Left renal cortex interstitium (tissue), 4 donors: ENCODE measurements at places on chromosomes 1 and 21. TPM values are rescaled to one million over a fixed set of nuclear protein-coding genes. Genes with fewer than 3 reads are reported as not detected.

SLC35F3 gene
- polyA plus RNA-seq, result 0.58 TPM

DNA sequence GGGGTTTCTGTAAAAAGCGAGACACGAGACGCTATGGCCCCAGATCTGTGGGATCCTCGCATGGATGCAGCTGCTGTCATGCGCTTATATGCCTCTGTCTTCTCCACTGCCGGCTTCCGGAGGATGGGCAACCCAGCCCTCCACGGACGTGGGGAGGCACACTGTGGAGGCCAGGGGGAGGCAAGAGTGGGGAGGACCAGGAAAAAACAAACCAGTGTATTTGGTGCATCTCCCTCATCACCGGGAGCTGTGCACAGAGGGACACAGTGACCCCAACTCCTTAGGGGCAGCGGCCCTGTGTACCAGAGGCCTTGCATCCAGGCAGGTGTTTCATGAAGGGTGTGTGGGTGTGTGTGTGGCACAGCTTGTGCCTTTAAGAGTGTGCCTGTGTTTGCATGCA is 95.0 kb downstream of the AJAP1 start:
- DNase-seq, result no peak

SPRR2G gene
- polyA plus RNA-seq, result not detected

GRCh38 chr1:54623216-54624007 is at the start of gene FAM151A:
Gene FAM151A, minus strand, starts transcription at chr1:54623525. Its CDS starts 130 bp downstream, at chr1:54623395.
- DNase-seq, result no peak

- no peak for DNase-seq
Observed at GRCh38 chr1:221711063-221711577, 30.8 kb downstream of the DUSP10 start.

SPATA21 gene
- 0.21 TPM for polyA plus RNA-seq

DNA sequence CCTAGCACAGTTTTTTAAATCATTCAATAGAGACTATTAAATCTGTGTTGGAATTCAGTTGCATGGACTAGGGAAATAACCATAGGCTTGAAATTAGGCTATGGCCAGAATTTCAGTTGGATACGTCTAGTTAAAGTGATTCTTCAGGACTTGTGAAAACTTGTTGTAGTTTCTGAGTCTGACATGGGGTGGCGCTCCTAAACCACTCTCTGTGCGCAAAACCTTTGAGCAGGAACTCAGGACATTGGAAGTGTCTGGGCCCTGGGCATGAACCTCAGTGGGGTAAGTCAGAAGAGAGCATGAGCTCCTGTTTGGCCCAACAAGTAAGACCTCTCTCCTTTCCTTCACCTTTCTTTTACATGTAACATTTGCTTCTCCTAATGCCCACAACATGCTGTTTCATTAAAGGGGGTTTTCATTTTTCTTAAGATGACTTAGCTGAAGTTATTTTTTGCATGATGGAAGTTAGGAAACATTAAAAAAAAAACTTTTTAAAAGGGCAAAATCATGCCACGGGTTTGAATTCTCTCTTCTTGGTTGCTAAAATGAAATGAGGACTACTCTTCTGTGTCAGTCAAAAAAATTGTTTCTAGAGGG is 17.1 kb upstream of the CCDC190 start:
- DNase-seq, result no peak

- no peak for DNase-seq
Observed at GRCh38 chr1:65493802-65494201, 73.3 kb downstream of the LEPR start.
